Amniotic stem cell (primary cell): ENCODE measurements at places on chromosomes 5 and 9.

- no peak for DNase-seq
Measured at GRCh38 chr9:16664211-16664610, 206.3 kb downstream of the BNC2 start.

GRCh38 chr9:99590840-99591239 lies 230.8 kb upstream of the NR4A3 start:
- DNase-seq = no peak

DNA sequence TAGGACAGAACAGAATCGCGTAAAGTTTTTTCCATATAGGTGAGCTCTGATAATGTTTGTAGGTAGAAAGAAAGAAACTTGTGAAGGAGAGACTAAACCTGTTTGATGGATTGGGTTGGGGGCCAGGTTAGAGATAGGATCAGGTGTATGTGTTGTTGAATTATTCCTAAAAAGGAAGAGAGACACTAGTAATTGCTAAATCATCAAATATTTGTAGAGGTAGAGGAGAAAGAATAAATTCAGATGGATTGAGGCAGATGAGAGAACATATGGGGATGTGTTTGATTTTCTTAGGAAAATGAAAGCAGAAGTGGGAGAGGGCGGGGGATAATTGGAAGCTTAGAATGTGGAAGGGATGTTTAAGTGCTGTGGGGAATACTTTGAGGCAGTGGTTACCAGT lies 7.7 kb downstream of the ZCCHC7 start:
- DNase-seq = no peak

DNA sequence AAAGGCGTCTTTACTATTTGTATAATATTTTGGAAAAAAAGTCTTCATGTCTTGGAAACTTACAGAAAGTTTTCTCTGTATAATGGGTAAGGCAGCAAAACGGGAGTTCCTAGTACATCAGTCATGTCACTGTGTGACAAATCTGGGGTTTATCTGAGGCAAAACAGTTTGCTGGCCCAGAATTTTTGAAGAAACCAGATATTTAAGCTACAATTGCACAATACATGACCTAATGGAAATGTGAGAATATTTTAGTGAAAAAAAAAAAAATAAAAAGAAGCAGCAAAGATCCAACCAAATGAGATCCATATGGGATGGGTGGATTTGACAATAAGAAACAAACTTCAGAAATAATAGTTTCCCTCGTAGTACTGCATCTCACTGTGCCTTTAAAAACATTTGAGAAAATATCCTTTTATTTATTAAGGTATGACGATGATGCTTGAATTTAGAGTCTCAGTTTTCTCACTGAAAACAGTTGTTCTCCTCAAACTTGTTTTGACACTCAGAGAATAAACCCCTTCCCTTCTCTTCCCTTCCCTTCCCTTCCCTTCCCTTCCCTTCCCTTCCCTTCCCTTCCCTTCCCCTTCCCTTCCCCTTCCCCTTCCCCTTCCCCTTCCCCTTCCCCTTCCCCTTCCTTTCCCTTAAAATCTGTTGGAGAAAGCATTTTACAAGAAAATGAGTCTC lies 180.5 kb upstream of the TUT7 start:
- peak; percentile 73 for DNase-seq

DNA sequence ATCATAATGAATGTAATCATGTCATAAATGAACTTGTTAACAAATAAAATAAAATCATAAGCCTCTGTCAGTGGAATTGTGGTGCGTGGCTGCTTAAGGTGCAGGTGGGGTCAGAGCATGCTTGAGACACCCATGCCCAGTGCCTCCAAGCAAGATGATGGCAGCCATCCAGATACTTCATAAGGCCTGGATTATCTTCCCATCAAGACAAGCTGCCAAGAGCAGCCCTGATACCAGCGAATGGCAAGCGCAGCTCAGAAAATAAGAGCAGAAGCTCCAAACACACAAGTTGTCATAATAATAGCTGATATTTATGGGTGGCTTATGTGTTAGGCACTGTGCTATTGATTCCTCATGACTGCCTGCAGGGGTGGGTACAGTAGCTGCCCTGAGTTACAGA lies 21.8 kb upstream of the LMX1B start:
- no peak for DNase-seq

DNA sequence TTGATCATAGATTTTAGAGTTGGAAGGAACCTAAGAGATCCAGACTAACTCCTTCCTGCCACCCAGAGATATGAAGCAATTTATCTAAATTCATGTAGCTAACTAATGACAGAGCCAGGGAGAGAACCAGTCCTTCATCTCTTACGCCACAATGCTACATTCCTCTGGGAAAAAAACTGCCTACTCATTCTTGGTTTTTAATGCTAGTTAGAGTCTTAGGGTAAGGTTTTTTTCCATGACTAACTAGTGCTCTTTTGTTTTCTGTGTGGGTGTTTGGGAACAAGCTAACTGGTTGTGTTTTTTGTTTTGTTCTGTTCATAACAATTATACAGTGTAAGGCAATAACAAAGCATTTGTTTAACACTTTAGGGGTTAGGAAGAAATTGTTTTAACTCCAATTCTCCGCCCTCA lies 52.4 kb downstream of the SLC44A1 start:
- DNase-seq = peak; percentile 81

- no peak for DNase-seq
Measured at GRCh38 chr5:112862085-112862484, 998 bp downstream of the SRP19 start.

- no peak for DNase-seq
Measured at GRCh38 chr9:129604766-129605163, 16.1 kb downstream of the C9orf50 start.

DNA sequence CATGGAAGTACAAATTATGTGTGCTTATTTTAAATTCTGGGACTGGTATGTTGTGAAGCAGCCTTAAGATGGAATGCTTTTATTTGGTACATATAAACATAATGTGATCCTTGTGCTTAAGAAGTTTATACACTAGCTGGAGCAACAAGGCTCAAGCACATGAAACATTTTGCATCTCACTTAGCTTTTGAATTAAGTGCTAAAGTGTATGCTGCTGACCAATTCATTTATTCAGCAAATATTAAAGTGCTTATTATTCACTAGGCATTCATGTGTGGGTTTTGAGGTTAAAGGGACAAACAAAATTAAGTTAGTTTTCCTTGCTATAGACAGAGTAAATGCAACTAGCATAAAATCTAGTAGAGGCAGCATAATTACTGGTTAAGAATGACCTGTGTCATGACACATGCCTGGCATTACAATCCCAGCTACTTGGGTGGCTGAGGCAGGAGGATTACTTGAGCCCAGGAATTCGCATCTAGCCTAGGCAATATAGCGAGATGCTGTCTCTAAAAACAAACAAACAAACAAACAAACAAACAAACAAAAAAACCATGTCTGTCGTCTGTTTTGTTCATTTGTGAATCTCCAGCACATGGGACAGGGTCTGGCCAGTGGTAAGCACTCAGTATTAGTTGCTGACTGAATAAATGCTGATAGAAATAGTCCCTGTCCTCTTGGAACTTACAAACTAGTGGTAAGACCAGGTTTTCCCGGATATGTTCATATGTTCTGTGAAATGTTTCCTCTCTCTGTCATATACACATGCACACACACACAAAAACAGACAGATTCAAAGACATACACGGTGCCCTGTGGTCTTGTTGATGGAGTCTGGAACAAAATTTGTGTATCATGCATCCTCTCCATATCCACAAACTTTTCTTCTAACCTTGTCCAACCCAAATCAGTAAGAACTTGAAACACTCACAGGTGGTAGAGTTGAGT lies 41.9 kb upstream of the TNFAIP8 start:
- DNase-seq = no peak

GRCh38 chr5:95826949-95827891 lies 4.7 kb upstream of the GLRX start:
- no peak for DNase-seq

- no peak for DNase-seq
Measured at GRCh38 chr5:105789246-105789645, 1881.5 kb downstream of the EFNA5 start.

DNA sequence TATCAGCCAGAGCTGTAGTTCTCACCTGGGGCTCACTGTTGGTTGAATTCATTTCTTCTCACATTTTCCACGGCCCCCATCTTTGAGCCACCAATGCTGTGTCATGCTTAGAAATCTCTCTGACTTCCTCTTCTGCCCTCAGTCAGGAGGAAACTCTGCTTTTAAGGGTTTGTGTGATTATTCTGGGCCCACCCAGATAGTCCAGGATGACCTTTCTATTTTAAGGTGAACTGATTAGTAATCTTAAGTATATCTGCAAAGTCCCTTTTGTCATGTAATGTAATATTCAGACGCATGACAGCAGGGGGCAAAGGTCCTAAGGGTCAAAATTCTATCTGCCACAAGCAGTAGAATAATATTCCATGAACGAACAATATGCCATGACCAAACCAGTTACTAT lies 88.4 kb downstream of the AK8 start:
- no peak for DNase-seq

GRCh38 chr9:72925126-72925789 lies 27.6 kb downstream of the ALDH1A1 start:
- no peak for DNase-seq

GRCh38 chr5:135155616-135156214 lies 121.7 kb upstream of the PITX1 start:
- DNase-seq = no peak

DNA sequence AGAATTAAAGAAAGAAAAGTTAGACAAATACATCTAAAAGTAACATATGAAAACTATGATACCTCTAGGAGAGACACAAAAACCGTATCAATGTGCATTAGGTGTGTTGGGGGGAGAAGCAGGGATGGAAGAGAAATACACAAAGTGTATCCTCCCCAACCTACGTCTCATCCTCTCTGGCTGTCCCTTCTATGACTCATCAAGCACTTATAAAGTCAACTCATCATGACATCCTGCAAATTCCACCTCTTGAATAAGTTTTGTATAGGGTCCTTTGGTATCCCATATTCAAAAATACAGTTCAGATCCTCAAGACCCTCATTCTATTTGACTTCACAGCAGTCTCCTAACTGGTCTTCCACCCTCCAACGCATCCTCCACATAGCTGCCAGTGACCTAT lies 917.6 kb upstream of the DMAC1 start:
- no peak for DNase-seq

GRCh38 chr5:122981846-122982245 lies 54.7 kb downstream of the PPIC start:
- no peak for DNase-seq

DNA sequence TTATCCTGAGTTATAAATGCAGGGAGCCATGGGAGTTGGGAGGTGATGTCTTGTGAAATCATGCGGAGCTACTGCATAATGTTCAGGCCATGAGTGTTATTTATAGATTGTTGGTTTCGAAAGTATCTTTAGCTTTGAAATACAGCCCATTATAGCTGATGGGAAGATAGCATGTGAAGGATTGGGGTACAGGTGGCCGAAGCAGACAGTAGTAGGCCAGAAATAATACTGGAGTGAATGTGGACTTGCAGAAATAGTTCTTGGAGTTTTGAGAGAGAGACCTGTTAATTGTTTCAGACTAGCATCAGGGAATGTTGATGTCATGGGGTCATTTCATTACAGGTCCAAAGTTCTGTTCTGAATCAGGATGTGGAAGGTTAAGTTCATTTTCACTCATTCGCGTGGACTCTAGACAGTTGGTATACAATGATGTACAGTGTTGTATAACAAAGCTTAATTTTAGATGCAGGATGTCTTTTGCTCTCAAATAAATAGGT lies 3.8 kb downstream of the ATP6V1G1 start:
- no peak for DNase-seq

- no peak for DNase-seq
Measured at GRCh38 chr9:129309041-129309430, 131.0 kb upstream of the IER5L start.

DNA sequence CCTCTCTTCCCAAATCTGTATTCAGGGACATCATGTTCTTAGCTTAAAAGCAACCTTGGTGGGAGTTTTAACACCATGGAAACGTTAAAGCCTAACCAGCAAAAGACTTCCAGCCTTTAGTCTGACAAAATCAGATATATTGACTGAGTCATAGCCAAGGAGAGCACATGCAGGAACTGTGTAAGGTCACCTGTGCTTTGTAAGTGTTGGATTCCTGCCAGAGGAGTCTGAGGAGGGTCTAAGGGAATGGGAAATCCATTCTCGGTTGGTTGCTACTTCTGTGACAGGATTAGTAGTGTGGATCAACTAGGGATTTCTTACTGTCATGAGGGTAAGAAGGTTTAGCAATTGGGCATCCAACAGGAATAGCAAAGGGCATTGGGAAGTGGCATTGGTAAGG lies 142.0 kb upstream of the CHD1 start:
- no peak for DNase-seq

- DNase-seq = no peak
Measured at GRCh38 chr5:57181154-57181553, 7.3 kb downstream of the GPBP1 start.

DNA sequence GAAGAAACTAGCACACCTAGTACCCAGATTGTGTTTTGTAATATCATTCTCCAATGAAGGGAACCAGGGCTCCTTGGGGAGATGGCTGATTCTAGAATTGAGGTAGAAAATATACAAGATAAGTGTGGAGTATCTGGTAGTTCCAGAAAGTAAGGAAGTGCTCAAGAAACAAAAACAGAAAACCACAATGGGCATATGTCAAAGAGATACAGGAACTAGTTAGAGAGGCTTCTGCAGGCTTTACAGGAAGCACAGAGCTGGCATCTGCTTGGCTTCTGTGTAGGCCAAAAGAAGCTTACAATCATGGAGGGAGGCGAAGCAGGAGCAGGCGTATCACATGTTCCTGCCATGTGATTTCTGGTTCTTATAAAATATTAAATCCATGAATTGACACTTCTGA lies 105.7 kb upstream of the TMEM161B start:
- no peak for DNase-seq

- no peak for DNase-seq
Measured at GRCh38 chr9:94971378-94972131, 245.1 kb downstream of the AOPEP start.

GRCh38 chr9:122846371-122846940 lies 18.1 kb upstream of the PDCL start:
- DNase-seq = no peak

DNA sequence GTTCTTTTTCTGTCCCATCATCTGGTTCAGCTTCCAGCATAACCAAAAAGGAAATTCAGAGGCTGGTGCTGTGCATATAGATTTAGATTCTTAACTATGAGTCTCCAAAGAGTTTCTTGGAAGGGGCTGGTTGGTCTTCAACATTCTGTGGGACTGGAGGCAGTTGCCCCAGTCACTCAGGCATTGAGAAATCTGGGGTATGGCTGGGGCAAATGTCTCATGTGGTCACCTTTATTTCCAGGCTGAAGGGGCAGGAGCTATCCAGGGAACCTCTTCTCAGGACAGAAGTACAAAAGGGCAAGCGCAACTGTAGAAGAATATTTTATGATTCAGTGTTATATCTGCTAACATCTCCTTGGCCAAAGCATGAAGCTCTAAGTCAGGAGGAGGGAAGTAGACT lies 15.4 kb upstream of the TMEFF1 start:
- DNase-seq = no peak

GRCh38 chr9:10633785-10634184 lies 21.0 kb upstream of the PTPRD start:
- no peak for DNase-seq
